ENCODE measurements at places on chromosomes 5 and 9.

- no peak for DNase-seq
Observed at GRCh38 chr9:71243951-71244350, 122.5 kb upstream of the TRPM3 start.

- DNase-seq, result no peak
Observed at GRCh38 chr9:77916820-77917219, 114.8 kb downstream of the GNAQ start.

- peak; percentile 8 for DNase-seq
Observed at GRCh38 chr9:2872250-2872930, 28.5 kb upstream of the PUM3 start.

DNA sequence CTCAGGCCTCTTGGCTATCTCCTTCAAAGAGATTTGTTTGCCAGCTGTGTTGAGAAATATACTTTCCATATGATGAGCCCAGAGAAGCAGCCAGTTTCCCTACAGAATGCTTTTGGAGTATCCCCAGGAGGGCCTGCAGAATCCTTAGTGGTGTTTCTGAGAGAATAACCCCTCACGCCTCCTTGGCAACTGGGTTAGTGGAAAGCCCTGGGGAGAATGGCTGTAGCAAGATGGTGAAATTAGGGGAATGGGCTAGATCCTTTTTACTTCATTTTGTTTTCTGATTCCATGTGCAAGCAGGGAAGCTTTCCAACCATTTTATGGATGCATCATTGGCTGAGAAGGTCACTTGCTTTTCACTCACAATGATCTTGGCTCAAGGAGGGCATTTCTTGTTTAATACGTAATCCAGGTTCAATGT is 364.6 kb downstream of the DMRT2 start:
- DNase-seq, result no peak

DNA sequence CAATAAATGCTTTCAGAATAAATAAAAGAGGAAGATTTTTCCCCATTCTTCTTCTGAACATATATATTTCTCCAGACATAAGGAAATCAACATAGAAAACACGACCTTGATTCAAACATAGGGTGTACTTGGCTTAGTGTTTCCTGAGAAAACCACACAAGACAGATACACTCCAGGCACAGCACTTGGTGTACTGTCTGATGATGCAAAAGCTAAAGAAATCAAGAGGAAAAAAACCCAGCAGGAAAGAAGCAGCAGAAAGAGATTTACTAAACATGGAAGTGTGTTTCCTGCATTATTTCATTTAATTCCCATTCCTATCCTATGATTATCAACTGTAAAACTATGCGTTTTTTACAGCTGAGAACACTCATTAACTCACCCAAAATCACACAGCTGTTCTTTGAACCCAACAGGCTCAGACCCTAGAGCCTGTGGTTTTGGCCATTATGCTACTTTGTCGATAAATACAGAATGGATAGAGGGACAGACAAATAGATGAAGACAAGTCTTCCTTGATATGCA is 46.1 kb downstream of the NIPAL4 start:
- no peak for DNase-seq

DNA sequence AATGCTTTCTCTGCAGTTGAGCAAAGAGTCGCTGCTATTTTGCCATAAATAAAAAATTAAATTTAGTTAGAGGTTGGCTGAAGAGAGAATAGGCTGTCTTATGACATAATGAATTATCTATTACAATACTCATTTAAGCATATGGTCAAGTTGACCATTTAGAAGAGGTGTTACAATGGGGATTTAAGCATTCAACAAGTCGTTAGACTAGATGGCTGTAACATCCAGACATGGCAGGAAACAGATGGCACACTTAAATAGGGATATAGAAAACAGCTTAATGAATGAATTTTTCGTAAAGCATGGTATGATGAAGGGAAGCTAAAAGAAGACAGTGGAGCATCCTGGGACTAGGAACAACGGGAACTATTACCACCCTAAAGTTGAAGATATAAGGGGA is 160.3 kb upstream of the PTPRD start:
- no peak for DNase-seq
